ENCODE measurements at places on chromosomes 13 and 19. TPM values are rescaled to one million over a fixed set of nuclear protein-coding genes. Genes with fewer than 3 reads are reported as not detected.

The KLK12 gene
- total RNA-seq: not detected

The CLEC4G gene
- 0.57 TPM for total RNA-seq

The PTGIR gene
- total RNA-seq: 3.5 TPM

The GIPC3 gene
- total RNA-seq: 2.4 TPM

The EBI3 gene
- 1.5 TPM for total RNA-seq

The ATP8B3 gene
- total RNA-seq: 1.3 TPM
